CD4-positive, alpha-beta T cell (primary cell): ENCODE measurements at places on chromosomes 13 and 19. TPM values are rescaled to one million over a fixed set of nuclear protein-coding genes. Genes with fewer than 3 reads are reported as not detected.
A peak's percentile ranks its signal among the peaks of the same experiment; 100 is the strongest.

Gene ASPDH
- total RNA-seq = not detected

Gene TICAM1
- 15.0 TPM for total RNA-seq

Gene ZNF471
- total RNA-seq = 2.2 TPM

Gene CEACAM16
- total RNA-seq = not detected

Gene IQCN
- total RNA-seq = 18.7 TPM

Gene ZNF880
- total RNA-seq = 33.8 TPM

Gene PSG4
- not detected for total RNA-seq

DNA sequence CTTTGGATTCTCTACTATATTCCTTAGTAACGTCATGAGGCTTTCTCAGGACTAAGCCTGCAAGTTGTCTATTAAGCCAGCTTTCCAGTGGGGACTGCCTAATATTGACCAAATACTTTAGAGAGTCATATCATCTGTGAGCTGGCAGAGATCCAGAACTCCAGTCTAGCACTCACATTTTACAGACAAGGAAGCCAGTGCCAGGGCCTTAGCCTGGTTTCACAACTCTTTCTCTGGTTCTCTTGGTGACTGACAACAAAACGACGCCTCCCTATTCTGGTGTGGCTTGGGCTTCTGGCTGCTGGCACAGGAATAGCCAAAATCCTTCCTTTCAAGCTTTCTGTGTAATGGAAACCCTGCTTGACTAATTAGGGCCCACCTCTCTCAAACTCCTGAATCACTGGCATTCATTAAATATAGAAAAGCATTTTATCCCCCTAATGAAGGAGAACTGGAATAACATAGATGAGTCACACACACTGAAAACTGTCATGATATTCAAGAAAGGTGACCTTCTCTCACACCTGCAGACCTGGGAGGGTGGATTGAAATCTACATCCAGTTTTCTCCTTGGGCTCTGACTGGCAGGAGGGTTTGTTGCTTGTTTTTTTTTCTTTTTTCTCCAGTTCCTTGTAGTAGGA lies 75.2 kb upstream of the UBL3 start:
- DNase-seq = peak; percentile 17

DNA sequence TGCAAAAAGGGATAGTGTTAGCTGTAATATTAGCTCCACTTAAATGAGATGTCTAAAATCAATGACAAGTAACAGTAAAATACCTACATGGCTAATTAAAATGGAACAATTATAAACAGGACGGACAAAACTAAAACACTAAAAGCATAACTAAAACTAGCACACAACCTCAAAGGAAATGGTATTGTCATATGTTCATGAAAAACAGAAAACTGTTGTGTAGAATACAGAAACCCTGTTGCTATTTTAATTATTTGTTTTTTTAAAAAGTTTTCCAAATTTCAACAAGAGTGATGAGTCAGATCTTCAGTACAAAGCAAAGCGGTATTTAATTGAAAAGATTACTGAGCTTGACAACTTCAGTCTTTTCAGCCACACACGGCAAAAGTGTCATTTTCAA lies 4.2 kb downstream of the RCBTB2 start:
- DNase-seq = no peak

GRCh38 chr19:30924670-30925069 lies 424.6 kb downstream of the TSHZ3 start:
- no peak for DNase-seq

DNA sequence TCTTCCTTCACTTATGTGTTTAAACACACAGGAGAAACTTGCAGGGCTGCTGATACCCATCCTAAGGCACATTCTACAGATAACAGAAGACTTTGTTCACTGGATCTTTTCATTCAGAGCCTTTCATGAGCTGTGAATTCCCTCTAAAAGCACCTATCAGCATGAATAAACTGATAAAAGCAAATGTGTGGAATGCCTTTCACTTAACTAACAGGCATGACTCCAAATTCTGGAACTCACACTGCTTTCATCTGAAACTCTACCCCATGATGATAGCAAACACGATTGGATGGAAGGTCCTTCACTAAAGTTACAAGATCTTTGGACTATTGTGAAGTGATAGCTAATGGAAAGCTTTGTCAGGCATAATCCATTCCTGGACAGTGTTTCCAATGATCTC lies 457.3 kb downstream of the EFNB2 start:
- no peak for DNase-seq

- DNase-seq = no peak
Measured at GRCh38 chr13:99356262-99357091, 49.3 kb upstream of the GPR183 start.

DNA sequence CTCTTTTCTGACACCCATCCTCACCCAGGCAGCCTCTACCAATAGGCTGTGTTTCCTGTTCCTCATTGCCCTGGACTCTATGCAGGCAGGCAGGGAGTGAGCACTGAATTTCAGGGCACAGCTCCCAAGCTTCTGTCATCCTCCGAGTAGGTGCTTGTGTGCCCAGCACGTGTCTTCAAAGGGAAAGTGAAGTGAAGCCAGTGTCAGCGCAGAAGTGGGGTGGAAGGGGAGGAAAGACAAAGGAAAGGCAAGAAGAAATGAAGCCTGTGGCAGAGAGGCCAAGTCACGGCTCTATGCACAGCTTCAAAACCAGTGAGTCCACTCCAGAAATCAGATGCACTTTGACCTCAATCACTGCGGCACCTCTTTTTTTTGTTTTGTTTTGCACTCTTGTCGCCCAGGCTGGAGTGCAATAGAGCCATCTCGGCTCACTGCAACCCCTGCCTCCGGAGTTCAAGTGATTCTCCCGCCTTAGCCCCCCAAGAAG lies 16.9 kb downstream of the CEBPA start:
- DNase-seq = no peak

DNA sequence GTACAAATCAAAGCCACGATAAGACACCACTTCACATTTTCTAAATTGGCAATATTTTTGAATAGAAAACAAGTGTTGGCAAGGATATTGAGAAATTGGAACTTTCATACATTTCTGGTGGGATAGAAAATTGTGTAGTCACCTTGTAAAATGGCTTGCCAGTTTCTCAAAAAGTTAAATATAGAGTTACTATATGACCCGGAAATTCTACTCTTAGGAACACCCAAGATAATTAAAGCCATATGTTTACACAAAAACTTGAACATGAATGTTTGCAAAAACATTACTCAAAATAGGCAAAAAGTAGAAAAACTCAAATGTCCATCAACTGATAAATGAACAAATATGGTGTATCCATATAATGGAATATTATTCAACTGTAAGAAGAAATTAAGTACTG lies 552.5 kb downstream of the TBC1D4 start:
- no peak for DNase-seq

GRCh38 chr13:76723551-76724232 lies 162.5 kb downstream of the KCTD12 start:
- peak; percentile 29 for DNase-seq

- no peak for DNase-seq
Measured at GRCh38 chr19:33186431-33187182, 7.5 kb upstream of the LRP3 start.

- DNase-seq = no peak
Measured at GRCh38 chr13:21668732-21669275, 2.1 kb upstream of the FGF9 start.

GRCh38 chr19:39568604-39569003 lies 28.6 kb upstream of the EID2 start:
- no peak for DNase-seq

GRCh38 chr13:94239135-94239534 lies 240.3 kb downstream of the DCT start:
- DNase-seq = no peak

DNA sequence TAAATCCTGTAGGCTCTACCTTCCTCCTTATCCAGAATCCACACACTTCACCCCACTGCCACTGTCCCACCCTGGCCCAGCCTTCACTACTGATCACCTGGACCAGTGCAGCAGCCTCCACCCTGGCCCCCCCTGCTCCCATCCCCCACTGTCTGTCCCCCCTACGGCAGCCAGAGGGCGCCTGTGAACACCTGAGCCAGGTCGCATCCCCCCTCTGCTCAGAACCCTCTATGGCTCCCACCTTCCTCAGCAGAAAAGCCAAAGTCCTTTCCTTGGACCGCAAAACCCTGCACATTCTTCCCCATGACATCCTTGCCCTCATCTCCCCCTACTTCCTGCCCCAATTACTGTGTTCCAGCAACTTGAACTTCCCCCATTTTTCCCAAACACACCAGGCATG lies 20.6 kb downstream of the ELAVL3 start:
- no peak for DNase-seq

- DNase-seq = peak; percentile 62
Measured at GRCh38 chr19:48991873-48992580, 1.1 kb downstream of the GYS1 start.

GRCh38 chr13:18991060-18991459 lies 190.6 kb downstream of the TUBA3C start:
- DNase-seq = no peak

DNA sequence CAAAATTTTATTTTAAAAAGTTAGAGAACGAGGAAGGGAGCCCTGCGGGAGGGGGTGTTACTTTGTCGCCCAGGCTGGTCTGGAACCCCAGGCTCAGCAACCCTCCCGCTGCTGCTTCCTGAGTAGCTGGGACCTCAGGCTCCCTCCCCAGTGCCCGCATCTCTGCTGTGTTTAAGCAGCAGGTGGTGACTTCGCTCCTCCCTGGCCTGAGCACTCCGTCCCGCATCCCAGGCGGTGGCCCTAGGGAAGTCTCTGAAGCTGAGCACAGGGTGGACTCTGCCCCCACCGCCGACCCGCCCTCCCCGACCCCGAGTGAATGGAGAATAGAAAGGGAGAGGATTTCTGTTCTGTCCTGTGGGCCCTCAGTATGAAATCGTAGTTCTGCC lies 30.5 kb downstream of the ZNF701 start:
- peak; percentile 6 for DNase-seq
